ENCODE measurements at places on chromosomes 7 and 10.
A peak's percentile ranks its signal among the peaks of the same experiment; 100 is the strongest.

DNA sequence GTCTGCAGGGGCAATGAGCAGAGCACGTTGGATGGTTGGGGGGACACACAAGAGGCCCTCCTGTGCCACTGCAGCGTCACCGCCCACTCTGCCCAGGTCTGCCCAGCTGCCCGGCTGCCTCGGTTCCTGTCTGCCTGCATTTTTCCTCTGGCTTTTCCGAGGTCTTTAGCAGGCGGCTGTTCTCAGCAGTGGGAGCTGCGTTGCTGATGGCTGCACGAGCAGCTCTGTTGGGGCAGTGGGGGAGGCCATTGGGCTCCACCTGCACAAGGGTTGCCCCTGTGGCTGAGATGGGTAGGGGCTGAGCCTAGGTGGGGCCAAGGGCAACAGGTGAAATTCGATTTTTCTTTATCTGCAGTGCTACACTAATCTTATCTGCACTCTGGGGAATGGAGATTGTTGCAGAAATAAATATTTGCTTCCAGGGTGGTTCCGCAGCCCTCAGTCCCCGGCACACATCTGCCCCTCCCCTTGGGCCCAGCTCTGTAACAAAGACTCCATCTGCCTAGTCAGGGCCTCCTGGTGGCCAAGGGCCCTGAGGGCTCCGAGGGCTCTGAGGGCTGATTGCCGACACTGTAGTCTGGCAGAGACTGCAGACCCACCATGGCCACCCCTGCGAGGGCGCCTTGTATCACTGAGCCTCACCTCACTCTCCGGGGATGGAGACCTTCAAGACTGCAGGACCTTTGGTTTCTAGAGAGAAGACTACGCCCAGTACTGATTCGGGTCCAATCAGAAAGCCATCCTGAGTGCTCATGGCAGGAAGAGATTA is 141.7 kb upstream of the SHH start:
- no peak for DNase-seq

DNA sequence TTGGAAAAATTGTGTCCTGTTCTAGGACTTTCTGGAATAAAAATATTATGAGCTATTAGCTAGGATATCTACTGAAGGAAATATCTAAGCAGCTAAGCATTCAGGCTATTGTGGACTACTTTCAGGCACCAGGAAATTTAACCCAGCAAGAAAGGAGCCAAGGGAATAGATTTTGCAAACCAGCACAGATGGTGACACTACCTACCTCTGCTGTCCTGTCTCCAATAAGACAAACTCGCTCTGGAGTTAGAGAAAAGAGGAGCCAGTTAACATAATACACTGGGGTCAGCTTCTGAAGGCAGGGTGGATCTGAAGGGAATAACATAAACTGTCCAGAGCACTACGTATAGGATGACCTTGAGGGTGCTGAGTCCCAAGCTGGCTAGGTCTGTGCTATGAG is 223.7 kb upstream of the PRSS58 start:
- no peak for DNase-seq

DNA sequence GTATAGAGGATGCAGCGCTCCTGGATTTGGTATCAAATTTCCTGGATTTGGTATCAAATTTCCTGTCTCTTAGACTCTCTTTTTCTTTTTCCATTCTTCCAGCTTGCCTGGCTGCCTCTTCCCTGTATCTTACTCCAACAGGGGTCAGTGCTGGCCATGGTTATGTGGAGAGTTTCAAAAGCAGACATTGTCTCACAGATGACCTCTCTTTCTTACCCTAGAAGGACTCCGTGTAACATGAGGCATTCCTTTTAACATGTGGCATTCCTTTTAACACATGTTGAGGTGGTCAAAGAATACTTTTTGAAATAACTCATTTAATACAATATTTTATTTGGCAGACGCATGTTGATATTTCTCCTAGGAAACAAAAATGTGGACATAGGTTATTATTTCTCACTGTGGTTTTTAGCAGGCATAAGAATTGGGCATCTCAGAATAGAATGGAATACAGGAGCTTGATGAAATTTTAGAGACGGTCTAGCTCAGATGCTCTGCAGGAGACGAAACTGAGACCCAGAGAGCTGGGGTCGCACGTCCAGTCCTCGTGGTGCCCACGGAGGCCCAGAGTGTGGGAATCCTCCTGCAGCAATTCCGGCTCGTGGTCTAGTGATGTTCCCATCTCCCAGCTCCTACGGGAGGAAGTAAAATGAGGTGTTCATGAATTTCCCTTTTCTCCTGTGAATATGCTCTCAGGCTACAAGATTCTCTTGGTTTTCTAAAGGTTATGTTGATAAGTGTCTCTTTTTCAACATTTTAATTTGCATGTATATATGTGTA is 59.6 kb upstream of the PITRM1 start:
- DNase-seq = peak; percentile 61

DNA sequence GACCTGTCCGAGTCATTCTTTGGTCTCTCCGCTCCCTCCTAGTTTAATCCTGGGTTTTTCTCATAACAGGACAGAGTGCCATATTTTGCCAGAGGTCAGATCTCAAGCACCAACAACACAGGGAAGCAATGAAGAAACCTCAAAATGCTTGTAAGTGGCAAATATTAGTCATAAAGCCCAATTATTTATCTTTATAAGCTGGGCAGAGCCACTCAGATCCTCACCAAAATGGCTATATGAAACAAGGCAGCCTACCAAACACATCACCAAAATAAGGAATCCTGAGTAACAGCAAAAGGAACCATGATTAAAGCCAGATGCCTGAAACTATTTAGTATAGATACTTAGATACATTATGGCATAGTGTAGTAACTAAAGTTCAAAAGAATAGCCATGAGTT is 4.7 kb downstream of the ECD start:
- no peak for DNase-seq

- no peak for DNase-seq
These were observed 21.0 kb downstream of the HIBADH start for GRCh38 chr7:27641581-27642230.

- DNase-seq = no peak
These were observed 39.8 kb upstream of the TRIM8 start for GRCh38 chr10:102604439-102604841.

GRCh38 chr7:117808341-117808757 is 64.9 kb downstream of the CTTNBP2 start:
- DNase-seq = no peak

DNA sequence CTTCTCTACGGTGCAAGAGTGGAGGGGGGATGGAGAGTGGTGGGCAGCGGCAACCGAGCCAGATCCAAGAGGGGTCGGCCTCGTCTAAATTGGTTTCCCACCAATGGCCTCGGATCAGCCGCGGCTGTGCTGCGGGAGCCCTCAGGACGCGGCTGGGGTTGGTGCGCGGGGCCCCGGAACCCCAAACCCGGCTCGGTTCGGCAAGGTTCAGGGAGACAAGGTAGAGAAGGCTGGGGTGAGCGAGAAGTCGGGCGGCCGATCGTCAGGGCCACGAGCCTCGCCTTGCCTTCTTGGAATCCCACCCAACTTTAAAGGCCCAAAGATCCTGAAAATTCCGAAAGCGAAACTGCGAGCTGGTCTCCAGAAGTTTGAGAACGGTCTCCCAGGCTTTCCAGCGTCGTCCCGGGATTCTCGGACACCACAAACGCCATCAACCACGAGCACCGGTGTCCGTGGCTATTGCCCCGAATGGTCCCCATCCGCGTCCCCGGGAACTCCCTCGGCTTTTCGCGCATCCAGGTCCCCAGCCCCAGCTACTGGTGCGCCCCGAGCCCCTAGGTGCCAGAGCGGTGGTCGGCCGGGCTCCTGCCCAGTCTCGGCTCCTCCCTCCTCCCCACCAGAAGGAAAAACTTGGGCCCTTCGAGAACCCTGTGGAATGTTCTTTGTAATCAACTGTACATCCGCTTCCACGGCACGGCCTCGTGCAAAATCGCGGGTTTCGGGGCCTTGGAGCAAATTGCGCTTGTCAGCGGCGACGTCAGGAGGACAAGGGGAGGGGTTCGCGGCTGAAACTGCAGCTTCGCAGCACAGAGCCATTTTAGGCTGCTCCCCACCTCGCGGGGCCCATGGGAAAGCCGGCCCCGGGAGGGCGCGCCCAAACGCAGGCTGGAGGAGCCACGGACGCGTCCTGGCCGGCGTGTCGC is 3.2 kb downstream of the SFMBT2 start:
- no peak for DNase-seq

DNA sequence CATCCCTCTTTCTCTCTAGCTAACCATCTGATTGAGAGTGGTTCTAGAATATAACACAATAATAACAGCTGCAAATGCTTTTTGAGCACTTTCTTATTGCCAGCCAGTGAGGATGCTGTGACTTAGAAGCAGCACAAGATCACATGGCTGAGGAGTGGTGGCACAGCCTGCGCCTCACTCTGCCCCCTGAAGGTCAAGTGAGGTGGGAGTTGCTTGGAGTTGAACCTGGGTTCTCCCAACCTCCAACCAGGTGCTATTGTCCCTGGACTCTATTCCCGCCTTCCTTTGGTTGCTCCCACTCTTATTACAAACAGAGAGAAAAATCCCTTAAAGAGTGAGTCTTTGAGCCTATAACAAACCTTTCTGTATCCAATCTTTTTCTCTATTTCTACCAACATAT is 280.3 kb upstream of the PODXL start:
- DNase-seq = no peak

GRCh38 chr7:5394264-5395105 is 29.1 kb downstream of the TNRC18 start:
- DNase-seq = no peak

GRCh38 chr10:17847585-17848296 is 38.6 kb downstream of the MRC1 start:
- DNase-seq = peak; percentile 13

DNA sequence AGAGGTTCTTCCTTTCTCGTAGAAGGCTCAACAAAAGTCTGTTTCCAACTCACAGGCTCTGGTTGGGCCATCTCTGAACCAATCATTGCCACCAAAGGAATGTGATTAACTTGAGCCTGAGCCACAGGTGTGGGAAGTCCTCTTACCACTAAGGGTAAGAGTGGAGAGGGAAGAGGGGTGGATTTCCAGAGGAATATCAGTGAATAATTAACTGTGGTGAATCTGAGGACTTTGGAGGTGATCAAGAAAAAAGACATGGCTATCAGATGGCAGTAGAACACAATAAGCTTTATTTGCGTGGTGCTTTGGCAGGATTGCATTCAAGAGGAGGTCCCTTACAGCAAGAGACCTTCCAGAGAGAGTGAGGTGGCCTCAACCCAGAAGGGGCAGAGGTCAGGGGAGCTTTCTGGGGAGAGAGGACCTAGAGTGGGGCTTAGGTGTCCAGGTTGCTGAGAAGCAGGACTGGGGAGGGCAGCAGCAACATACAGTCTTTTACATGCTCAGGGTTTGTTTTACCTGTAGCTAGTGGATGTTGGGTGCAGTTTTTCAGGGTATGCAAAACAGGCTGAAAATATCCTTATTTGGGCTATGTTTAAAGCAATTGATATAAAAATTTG is 61.4 kb downstream of the BBS9 start:
- DNase-seq = no peak

- DNase-seq = no peak
These were observed 72.6 kb downstream of the CYP26A1 start for GRCh38 chr10:93146336-93146735.

- no peak for DNase-seq
These were observed 118.2 kb downstream of the ADAM12 start for GRCh38 chr10:126270111-126270510.

- DNase-seq = no peak
These were observed 112.2 kb downstream of the SKIDA1 start for GRCh38 chr10:21413268-21413667.

- DNase-seq = no peak
These were observed 9.8 kb upstream of the COMTD1 start for GRCh38 chr10:75245354-75246250.

- no peak for DNase-seq
These were observed 8.8 kb upstream of the ZC3HAV1 start for GRCh38 chr7:139118234-139118804.

DNA sequence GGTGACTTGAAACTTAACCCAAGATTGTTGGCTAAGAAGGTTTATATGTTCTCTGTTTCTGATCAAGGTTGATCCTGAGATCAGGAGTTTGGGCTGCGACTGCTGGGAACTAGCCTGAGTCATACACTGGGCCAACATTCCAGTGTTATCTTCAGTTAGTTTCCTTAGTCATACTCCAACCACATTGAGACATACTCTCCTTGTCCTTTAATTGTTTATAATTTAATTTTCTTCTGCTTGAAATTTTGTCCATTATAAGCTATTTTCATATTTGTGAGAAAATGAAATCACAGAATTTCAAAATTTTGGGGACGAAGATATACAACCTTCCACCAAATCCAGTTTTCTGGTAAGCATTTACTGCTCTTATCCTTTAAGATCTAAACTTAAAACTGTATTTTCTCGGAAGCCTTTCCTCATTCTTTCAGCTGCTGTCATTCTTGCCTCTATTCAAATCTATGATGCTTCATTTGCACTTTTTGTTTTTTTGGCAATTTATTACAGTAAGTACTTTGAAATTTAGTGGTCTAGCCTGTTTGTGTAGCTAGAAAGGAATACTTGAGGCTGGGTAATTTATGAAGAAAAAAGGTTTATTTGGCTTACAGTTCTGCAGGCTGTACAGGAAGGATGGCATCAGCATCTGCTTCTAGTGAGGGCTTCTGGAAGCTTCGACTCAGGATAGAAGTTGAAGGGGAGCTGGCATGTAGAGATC is 63.4 kb upstream of the POT1 start:
- DNase-seq = no peak

DNA sequence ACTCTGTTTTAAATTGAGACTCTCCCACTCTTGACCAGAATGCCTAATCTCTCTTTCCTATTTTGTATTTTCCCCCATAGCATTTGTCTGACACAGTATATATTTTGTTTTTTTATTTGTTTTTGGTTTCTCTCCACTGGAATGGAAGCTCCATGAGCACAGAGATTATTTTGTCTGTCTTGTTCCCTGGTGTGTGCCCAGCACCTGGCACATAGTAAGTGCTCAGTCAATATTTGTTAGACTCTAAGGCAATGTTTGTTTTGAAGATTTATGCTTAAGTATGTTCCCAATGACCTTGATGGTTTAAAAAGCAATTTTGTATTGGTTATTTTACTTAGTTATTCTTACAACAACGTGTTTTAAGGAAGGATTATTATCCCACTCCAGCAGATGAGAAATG is 201.8 kb downstream of the DYNC1I1 start:
- no peak for DNase-seq

GRCh38 chr7:66952343-66953043 is 31.5 kb downstream of the TMEM248 start:
- no peak for DNase-seq

- no peak for DNase-seq
These were observed 208.4 kb upstream of the AKR1E2 start for GRCh38 chr10:4617589-4617988.

- DNase-seq = no peak
These were observed 160.5 kb upstream of the PRSS58 start for GRCh38 chr7:142418326-142418725.

DNA sequence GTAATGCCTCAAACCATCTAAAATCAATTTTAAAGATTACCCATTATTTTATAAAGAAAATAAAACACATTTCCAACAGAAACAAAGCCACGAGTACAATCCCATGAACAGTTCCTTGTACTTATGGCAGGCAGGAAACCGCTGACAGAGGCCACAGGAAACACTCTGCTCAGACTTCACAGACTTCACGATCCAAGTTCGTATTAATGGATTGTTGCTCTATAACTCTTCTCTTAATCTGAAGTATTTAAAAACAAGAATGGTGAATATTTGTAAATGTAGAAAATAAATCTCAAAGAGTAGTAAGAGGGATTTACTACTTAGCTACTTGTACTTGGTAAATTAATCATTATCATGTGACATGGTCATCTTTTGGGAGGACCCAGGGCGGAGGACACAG is 78.3 kb downstream of the SNX10 start:
- DNase-seq = no peak
